ENCODE measurements at places on chromosomes 5 and 9.

GRCh38 chr5:163964671-163965070, 459.3 kb downstream of the MAT2B start:
- no peak for DNase-seq

DNA sequence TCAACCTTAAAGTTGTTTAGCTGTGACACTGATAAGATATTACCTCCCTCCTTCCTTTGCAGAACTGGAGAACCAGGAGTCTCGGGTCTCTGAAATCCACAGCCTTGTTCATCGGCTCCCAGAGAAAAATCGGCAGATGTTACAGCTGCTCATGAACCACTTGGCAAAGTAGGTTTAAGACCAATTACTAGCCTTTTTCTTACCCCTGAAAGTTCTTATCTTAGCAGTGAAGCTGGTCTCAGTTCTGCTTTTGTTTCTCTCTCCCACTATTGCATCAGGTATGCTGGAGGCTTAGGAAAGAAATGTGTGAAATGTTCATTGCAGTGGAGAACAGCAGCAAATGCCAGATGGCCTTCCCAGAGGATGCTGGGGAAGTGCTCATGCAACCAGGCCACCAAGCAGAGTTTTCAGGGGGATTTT, 287.4 kb downstream of the ARHGAP26 start:
- no peak for DNase-seq

DNA sequence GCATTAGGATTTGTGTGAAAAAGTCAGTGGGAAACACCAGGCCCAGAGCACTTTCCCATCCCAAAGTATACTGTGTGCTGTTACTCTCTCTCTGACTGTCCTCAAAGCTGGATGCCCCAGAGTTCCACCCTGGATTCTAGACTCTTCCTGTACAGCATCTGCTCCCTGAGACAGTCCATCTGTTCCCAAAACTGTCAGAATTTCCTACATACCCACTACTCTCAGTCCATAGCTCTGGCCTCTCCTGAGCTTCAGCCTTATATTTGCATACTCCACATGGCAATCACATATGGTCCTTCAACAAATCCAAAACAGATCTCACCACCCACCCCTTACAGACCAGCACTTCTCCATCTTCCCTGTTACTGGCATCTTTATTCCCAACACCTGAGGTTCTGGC, 9.5 kb downstream of the ELP1 start:
- DNase-seq, result no peak

GRCh38 chr5:177023303-177023664, 788 bp downstream of the ZNF346 start:
- DNase-seq, result peak; percentile 13

GRCh38 chr5:36028816-36029465, 37.7 kb downstream of the UGT3A2 start:
- no peak for DNase-seq

- no peak for DNase-seq
Observed at GRCh38 chr5:122844136-122844909, 1.1 kb upstream of the SNX24 start.

DNA sequence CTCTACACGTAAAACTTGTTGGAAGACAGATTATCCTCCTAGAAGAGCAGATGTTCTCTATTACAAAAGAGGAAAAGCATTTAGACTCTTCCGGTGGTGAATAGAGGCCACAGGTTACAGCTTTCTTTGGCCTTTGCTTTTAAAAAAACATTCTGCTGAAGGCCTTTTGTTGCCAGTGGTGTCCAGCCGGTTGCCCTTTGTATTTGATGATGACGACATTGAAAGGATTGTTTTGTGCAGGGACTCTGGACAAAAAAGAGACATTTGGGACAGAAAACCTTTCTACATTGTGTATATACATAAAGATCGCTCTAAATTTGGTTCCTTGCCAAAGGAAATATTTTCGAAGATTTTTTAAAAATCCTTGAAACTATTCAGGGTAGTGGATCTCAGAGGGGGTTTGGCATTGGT, 180.3 kb downstream of the C9orf152 start:
- no peak for DNase-seq

DNA sequence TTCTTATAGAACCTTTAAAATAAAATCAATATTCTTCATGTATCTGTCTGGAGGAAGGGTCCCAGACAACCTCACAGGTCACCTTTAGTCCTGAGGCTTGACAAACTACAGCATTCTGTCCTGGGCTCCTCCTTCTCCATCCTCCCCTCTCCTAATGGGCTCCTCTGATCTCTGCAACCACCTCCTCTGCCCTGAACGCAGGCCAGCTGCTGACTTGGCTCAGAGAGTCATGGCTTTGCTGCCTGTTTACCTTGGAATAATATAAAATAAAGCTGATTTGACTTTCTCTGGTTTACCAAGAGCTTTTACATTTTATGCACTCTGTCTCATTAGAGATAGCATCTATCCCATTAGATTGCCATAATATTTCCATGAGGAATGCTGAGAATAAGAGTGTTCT, 159.4 kb downstream of the SEMA6A start:
- no peak for DNase-seq

DNA sequence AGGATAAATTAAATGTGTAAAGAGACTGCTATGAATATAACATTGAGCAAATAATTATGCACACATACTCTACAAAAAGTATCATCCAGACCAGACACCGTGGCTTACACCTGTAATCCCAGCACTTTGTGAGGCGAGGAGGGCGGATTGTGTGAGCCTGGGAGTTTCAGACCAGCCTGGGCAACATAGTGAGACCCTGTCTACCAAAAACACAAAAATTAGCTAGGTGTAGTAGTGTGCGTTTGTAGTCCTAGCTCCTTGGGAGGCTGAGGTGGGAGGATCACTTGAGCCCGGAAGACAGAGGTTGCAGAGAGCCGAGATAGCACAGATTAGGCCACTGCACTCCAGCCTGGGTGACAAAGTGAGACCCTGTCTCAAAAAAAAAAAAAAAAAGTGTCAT, 2.4 kb upstream of the CDC42SE2 start:
- no peak for DNase-seq

DNA sequence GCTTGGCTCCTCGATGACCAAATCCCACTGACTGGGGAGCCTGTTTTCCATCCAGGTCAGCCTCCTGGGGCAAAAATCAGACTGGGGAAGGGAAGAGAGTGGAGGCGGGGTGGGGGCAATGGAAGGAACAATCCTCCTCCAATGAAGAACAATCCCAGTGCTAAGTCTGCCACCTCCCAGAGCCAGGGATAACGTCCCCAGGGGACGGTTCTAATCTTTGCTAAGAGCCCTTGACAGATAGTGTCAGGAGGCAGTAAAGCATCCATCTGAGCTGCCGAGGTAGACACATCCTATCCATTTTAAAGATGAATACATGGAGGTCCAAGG, 298.5 kb upstream of the MSX2 start:
- no peak for DNase-seq

DNA sequence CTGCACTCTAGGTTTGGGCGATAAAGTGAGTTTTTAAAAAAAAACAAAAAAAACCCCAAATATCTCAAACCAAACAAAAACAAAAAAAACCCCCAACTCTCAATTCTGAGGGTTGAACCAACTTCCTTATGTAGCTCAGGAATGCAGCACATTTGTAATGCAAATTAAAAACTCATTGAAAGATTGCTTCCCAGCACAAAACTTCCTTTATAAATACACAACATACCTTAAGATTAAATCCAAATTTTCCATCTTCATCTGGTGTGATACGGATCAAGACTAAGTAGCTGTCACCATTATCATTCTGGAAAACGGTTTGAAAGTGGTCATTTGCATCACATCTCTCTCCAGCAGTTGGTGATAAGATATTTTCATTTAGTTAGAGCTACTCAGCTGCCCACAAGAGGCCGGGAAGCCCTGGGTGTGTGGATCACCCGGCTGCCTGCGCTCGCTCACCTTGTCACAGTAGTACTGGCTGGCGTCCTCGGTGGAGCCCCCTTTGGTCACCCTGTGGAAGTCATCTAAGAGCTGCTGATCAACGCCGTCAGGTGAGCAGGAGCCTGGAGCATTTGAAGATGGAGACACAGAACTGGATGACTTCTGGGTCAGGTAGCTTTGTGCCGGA, 88.2 kb downstream of the PTPN3 start:
- DNase-seq, result peak; percentile 24

GRCh38 chr9:76932757-76933156, 26.8 kb upstream of the PRUNE2 start:
- DNase-seq, result no peak

- no peak for DNase-seq
Observed at GRCh38 chr9:34653151-34654072, 1.4 kb downstream of the IL11RA start.

- no peak for DNase-seq
Observed at GRCh38 chr9:20307621-20308020, 314.7 kb downstream of the MLLT3 start.

GRCh38 chr5:134086225-134086942, 28.1 kb upstream of the TCF7 start:
- no peak for DNase-seq

GRCh38 chr9:36911037-36911436, 123.0 kb downstream of the PAX5 start:
- DNase-seq, result no peak

DNA sequence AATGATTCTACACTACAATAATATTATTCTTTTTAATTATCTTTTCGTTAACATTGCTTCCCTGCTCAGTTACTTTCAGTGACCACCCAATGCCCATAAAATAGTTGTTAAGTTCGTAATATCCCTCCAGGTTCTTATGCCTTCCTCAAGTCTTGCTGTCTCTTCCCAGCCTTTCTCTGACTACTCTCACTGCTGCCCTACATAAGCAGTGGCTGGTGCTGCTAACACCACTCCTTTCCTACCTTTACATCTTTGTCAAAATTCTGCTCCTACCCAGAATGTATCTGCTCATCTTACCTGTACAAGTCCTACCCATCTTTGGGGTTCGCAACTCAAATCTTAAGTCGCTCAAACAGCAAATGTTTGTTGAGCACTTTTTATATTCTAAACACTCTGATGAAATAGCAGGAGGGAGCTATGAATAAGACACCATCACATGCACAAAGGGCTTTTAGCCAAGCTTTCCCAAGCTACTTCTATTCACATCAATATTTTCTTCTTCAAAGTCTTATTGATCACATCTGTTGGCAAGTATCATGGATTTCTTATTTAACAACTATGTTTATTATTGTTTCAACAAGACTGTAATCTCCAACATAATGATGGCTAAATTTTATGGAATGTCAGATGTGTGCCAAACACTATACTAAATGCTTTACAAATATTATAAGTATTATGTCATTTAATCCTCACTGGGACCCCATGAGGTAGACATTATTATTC, 29.5 kb downstream of the SLC25A46 start:
- DNase-seq, result no peak

DNA sequence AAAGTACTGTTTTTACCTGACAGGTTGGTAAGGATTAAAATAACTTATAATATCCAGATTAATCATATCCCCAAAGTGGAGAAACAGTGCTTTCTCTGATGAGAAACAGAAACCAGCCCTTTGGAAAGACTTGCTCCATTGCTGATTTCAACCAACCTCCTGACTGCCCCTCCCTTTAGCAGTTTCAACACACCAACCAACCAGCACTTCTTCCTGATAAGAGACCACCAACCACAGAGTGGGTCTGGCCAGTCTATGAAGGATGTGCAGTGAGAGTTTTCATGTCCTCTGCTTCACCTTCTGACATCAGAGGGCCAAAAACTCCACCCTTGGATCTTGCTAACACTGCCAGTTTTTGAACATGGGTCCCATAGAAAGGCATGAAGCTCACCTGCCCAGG, 28.1 kb downstream of the RIGI start:
- no peak for DNase-seq

- DNase-seq, result peak; percentile 53
Observed at GRCh38 chr5:79020861-79021561, 35.9 kb upstream of the ARSB start.

DNA sequence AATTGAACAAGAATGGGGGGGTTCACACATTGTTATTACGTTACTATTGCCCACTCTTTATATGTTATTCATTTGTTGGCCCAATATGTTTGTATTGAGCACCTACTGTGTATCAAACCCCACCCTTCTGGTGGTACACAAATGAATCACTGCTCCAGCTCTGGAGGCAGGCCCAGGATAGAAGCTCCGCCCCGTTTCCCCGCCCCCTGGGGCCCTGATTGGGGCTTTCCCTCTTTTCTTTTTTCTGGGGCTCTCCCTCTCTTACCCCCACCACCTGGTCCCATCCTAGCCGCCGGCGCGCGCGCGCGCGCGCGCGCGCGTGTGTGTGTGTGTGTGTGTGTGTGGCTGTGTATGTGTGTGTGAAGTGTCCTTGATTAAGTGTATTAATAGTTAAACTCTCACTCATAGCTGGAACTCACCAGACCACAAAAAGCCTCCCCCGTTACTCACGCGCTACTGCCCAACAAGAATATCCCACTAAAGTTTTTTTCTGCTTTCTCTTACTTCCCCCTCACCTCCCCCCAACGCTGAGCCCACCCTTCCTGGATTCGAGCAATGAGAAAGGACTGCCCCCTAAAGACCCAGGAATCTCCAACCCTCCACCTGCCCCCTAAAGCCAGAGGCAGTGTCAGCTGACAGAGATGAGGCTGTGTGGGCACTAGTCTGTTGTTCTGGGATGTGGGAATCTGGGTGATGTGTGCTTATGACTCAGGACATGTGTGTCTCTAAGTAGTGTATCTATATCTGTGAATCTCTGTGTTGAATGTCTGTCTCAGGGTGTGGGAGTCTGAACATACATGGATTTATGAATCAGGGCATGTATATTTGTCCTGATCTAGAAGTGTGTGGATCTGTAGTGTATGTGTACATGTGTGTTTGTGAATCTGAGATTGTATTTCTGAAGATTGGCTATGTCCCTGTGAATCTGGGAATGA, 4.0 kb downstream of the CXXC5 start:
- DNase-seq, result peak; percentile 73

DNA sequence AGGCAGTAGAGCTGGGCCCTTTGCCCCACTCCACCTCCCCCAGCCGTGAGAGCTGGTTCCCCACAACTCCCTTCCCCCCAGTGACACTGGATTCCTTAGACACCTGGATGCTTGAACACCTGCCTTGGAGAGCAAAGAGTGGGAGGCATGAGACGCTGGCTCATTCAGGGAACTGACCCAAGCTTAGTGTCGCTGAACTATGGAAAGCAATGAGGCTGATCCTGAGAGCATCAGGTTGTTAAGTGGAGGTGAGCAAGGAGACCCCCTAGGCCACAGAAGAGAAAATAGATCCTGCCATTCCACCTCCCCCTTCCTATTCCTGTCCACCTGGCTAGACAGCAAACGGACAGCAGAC, 2.0 kb downstream of the CCL19 start:
- no peak for DNase-seq

GRCh38 chr9:126947529-126947928, 32.9 kb downstream of the RALGPS1 start:
- DNase-seq, result peak; percentile 10

DNA sequence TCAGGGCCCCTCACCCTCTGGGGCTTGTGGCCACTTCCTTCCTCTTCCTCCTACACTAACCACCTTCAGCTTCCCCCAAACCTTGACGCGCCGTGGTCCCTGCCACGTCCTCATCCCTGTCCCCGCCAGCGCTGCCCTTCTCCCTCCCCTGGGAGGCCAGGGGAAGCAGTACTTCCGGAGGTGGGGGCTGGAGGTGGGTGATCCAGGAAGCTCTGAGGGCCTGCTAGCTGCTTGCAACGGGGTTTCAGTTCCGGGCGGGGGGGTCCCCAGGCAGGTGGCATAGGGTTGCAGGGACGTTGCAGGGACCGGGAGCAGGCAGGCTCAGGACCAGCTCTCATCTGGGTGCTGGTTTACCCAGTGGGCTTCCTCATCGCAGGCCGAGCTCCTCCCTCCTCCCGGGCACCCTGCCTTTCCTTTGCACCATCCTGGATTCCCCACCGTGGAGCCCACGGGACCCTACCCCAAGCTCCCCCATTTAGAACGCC, 70.0 kb downstream of the RXRA start:
- peak; percentile 79 for DNase-seq

Data from activated CD4-positive, alpha-beta T cell treated with anti-CD3 and anti-CD28 coated beads, Interleukin-10, Interleukin-2, amounts not matched to agents 100 ng/mL and 50 ng/mL, durations not matched to agents 16 hours and 8 hours (primary cell).